CD4-positive, CD25-positive, alpha-beta regulatory T cell (primary cell): ENCODE measurements at places on chromosomes 7 and 10.

DNA sequence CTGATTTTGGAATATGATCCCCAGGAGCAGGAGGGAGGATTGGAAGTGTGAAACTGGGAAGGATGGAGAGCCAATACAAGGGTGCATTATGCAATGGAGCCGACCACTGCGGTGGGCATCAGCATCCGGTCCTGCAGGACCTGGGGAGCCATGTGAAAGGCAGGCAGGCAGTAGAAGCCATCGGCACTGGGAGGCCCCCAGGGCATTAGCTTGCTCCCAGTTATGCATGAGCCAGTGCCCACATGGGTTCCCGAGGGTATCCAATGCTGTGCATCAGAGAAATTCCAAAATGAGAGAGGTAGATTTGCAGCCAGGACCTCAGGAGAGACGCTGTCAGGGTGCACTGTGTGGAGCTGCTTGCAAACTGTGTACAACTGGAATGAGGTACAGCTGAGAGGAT is 8.7 kb upstream of the KCP start:
- no peak for DNase-seq

DNA sequence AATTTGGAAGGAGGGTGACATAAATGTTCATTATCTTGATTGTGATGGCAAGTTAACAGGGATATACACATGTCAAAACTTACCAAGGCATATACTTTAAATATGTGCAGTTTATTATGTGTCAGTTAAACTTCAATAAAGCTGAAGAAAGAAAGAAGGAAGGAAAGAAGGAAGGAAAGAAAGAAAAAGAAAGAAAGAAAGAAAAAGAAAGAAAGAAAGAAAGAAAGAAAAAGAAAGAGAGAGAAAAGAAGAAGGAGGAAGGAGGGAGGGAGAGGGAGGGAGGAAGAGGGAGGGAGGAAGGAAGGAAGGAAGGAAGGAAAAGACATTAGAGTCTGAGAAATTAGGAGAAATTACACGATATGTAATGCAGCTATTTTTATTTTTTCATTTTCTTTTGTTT is 15.9 kb upstream of the GSTK1 start:
- DNase-seq = no peak

DNA sequence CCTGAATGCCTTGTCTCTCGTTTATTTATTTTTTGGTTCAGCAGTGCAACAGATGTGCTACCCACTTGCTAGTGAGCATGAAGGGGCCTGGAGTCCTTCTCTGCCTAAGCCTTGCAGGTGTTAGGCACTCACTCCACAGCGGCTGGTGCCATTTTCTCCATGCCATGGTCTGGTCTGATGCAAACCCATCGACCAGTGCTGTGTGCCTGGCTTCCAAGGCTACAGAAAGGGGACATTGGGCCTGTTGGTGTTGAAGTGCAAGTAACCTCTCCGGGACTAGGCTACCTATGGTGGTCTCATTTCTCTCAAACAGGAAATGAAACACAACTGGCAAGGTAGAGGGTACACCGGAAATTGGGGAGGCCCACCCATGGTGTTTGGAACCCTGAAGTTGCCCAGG is 198.1 kb downstream of the ADARB2 start:
- no peak for DNase-seq

GRCh38 chr10:127926455-127926854 is 19.6 kb downstream of the PTPRE start:
- no peak for DNase-seq

DNA sequence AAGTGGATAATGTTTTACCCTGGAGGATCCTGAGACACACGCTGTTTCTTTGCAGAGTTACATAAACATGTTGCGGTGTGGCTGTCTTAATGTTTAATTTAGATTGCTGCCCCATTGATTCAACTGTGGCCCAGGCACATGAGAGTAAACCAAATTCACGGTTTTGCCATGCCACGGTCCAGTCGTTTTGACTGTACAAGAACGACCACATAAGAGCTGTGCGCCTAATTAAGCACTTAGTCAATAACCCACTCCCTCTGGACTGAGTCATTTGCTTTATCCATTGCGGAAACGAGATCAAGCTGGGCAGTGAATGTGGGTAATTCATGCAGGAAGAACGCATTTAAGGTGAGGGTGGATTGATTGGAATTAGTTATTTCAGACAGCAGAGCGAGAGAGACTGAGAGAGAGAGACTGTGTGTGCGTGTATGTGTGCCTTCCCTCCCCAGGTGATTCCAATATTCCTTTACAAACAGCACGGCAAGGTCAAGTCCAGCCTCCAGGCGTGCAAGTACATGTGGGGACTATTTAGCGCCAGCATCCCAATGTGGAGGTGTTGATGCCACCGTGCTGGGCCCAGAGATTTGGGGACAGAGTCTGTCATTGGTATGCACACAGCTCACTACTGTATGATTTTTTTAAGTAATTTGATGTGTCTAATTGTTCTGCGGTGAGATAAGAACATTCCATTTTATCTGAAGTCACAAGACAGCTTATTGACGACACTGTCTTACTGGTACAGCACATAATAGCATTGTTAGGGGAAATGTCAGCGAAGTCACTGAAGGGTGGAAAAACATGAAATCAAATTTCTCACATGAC is 8.4 kb upstream of the TEX36 start:
- DNase-seq = no peak

DNA sequence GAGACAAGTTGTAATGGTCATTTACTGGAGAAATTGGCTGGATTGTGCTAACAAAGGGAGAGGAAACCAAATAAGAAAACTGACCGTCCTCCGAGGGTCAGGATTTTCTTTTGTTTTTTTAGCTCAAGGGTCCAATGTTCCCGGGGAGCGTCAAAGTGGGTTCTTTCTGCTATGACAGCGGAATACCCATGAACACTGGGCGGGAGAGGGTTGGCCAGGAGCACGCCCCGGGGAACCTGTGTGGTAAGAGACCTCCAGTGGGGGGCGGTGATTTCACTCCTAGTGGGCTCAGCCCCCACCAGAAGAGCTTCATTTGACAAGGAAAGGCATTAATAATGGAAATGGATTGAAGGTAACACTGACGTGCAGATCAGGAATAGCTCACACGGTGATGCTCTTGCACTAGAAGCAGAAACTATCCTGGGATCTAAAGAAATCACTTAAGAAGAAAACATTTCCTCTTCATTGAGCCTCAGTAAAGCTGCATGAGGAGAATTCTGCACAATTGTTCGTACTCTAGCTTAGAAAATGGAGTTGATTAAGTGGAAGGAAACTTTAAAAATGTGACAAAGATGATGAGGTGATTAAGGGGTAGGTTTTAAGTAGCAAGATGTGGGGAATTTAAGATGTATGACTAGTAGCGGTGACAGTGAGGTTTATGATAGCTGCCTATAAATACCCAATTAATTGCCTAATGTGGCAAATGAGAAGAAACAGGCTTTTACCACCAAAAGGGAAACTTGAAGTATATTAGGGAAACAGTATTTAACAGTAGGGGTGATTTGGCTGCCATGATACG is 627.2 kb downstream of the SUGCT start:
- DNase-seq = no peak
